ENCODE measurements at places on chromosomes 3 and 15.
A peak's percentile ranks its signal among the peaks of the same experiment; 100 is the strongest.

GRCh38 chr3:134992180-134992579, 197.1 kb downstream of the EPHB1 start:
- DNase-seq = no peak

DNA sequence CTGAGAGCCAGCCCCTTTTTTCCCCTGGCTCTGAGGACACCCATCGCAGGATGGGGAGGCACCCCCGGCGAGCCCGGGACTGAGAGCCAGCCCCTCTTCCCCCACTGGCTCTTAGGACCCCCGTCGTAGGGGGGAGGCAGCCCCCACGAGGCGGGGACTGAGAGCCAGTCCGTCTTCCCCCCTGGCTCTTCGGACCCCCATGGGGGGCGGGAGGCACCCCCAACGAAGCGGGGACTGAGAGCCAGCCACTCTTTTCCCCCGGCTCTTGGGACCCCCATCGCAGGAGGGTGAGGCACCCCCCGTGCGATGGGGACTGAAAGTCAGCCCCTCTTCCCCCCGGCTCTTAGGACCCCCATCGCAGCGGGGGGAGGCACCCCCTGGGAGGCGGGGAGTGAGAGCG, 36.8 kb upstream of the SSUH2 start:
- no peak for DNase-seq

DNA sequence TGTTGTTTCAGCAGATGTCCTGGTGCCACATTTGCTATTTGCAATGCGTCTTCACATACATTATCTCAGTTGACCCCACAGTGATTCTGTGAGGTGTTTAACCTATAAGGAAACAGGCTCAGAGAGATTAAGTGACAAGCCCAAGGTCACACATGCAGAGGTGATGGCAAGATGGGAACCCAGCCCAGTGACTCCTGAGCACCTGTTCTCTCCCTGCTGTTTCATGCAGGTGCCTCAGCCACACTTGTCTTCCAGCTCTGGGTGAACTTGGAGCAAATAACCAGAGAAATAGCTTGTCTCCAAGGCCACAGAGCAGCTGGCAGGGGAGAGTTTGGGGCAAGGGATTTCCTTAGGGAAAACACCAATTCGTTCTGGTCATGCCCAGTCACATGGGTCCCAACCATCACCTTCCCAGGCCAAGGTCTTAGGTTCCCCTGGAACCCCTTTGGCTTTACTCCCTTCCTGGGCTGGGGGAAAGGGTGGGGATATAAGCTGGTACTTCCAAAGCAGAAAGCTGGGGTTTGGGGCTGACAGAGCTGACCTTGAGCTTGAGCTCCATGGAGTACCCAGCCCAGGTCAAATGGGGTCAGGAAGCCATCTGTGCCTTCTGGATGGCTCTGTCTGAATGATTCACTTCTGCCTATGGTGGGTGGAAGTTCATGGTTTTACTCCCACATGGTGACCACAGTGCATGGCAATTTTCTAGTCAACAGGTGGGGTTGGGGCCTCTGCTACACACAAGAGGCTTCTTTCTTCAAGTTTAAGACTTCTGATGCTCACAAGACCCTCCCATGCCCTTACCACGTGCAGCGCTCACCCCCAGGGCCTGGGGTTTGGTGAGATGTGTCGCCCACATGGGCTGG, 22.4 kb downstream of the LIPC start:
- DNase-seq = peak; percentile 26

DNA sequence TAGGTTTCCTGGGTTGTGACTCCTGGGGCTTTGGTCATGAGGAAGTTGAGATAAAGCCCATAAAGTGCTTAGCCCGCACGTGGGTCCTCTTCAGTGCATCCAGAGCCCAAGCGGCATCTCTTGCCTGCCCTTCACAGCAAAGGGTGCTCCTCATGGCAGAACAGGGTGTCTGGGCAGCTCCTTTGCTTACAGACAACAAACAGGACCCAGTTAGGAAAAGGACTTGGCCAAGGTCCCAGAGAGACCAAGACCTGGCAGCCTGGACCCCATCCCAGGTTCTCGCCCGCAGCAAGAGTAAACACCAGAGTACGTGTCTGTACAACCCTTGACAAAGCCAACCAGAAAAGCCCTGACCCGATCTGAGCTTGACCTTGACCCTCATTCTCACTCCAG, 27.0 kb downstream of the ALS2CL start:
- no peak for DNase-seq

DNA sequence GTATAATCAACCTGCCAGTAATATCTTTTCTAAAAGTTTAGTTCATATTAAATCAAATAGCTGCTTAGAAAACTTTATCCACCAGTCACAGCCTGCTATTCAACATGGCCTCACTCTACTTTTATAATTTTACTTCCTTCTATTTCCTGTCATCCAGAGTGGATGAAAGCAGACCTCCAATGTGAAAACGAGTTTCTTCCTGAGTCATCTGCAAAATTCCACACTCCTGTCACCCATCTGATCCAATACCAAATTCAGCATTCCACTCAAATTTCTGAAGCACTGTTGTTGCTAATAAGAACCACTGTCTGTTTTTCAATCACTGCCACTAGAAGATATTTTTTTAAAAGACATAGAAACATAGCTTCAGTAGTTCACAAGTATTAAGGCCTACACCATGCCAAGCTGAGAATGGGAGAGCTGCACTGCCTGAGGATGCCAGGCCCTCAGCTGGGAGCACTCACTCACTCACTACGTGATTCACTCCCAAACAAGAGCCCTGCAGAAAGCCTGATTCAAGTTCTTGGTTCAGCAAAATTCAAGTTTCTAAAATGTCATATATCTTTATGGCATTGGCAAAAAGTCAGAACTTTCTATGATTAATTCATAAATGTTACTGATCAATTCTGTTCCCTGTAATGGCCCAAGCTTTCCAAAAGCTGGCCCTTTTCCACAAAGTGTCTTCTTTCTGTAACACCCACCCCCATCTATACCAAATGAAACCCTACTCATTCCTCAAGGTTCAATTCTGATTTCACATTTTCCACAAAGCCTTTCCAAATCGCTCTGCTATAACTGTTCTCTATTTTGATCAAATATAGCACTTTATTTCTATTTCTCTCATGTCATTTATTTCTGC, 82.9 kb downstream of the FSIP1 start:
- DNase-seq = no peak

- no peak for DNase-seq
Observed at GRCh38 chr3:119297169-119297568, 3.0 kb downstream of the ARHGAP31 start.

DNA sequence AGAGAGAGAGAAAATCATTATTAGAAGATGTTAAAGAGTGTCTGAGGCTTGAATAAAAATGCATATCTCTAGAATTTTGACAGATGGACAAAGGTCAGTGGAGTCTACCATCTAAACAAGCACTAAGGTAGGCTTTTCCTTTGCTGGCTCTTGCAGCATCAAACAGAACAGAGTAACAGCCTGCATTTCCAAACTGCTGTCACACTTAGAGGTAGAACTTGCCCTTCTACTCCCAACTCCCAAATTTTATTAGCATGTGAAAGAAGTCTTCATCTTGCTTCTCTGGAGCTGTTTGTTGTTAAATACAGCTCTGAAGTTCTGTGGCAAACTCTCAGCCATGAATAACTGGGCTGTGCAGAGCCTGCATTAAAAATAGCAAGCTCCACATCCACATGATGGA, 4.1 kb upstream of the MB21D2 start:
- DNase-seq = no peak

Measured in activated CD4-positive, alpha-beta T cell treated with anti-CD3 and anti-CD28 coated beads for 24 hours (primary cell).